Ovary (tissue), 10 donors: ENCODE measurements at places on chromosomes 16 and 17. TPM values are rescaled to one million over a fixed set of nuclear protein-coding genes. Genes with fewer than 3 reads are reported as not detected.
A peak's percentile ranks its signal among the peaks of the same experiment; 100 is the strongest.

DNA sequence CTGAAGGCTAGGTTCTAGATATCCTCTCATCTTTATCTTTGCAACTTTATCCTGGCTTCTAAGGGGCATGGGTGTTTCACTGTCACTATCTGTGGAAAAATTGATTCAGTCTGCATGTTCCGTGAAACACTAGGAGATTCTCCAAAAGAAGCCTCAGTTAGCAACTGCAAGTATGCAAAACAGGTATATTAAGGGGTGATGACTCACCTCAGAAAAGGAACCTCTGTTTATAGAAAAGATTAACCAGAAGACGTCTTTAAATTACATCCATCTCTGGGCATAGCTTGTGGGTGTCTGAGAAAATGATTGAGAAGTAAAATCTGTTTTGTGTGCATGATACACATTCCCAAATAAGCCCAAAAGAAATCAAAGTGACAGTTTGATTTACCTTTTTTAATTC lies 353.8 kb upstream of the HSBP1 start:
- H3K4me3 ChIP-seq: no peak overlapping the region
- no peak for DNase-seq
- no peaks in the 10 kb centered on the region for H3K36me3 ChIP-seq
- H3K4me1 ChIP-seq: no peaks in the 10 kb centered on the region

- peaks cover 5% of the 10 kb centered on the region for H3K4me1 ChIP-seq
- no peaks in the 10 kb centered on the region for H3K27me3 ChIP-seq
- no peak overlapping the region for H3K27ac ChIP-seq
Observed at GRCh38 chr17:1639549-1640180, 5.9 kb downstream of the SCARF1 start.

SOCS1 gene
- 7.0 TPM for total RNA-seq

DNA sequence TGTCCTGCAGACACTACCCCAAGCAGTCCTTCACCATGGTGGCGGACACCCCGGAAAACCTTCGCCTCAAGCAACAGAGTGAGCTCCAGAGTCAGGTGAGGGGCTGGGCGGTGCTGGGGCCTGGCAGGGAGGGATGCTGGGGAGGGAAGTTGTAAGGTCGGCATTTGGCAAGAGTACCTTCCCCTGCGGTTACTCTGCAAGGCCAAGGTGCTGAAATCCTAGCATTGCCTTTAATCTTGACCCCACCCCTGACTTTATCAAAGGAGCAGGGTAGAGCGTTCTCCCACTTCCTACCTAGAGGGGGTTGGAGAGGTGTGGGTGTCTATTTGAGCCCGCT lies 20.5 kb downstream of the LASP1 start:
- peaks cover 16% of the 10 kb centered on the region for H3K4me1 ChIP-seq
- no peak for DNase-seq
- H3K27me3 ChIP-seq: no peaks in the 10 kb centered on the region
- no peak overlapping the region for H3K4me3 ChIP-seq

- DNase-seq: no peak
- H3K27me3 ChIP-seq: no peaks in the 10 kb centered on the region
- H3K27ac ChIP-seq: no peak overlapping the region
Observed at GRCh38 chr16:17377360-17378324, 93.1 kb downstream of the XYLT1 start.

HSPB9 gene
- total RNA-seq: 0.23 TPM

DNA sequence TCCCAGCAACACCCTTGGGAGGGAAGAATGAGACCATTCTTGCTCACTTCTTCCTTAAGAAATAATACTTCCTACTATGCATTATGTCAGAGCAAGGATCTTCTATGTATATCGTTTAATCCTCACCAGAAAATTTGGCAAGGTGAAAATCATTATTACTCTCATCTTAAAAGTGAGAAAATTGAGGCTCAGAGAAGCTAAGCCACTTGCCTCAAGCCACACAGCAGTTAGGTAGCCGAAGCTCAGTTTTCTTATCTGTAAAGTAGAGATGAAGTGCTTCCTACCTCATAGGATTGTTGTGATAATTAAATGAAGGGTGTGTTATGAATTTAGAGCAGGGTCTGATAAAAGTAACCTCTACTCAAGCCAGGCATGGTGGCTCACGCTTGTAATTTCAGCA lies 368.9 kb upstream of the ASIC2 start:
- no peaks in the 10 kb centered on the region for H3K27me3 ChIP-seq
- H3K36me3 ChIP-seq: no peaks in the 10 kb centered on the region
- H3K4me1 ChIP-seq: peaks cover 1% of the 10 kb centered on the region
- no peak for DNase-seq
- H3K4me3 ChIP-seq: no peak overlapping the region

GRCh38 chr16:69861292-69862030 lies 89.7 kb upstream of the CLEC18A start:
- peak; percentile 76 for DNase-seq
- H3K36me3 ChIP-seq: no peaks in the 10 kb centered on the region
- peaks cover 14% of the 10 kb centered on the region for H3K4me1 ChIP-seq
- H3K27me3 ChIP-seq: no peaks in the 10 kb centered on the region
- peak overlapping the region; percentile 6 for H3K4me3 ChIP-seq
- H3K27ac ChIP-seq: no peak overlapping the region

GRCh38 chr16:78098595-78099270 lies 721 bp upstream of the WWOX start:
- H3K36me3 ChIP-seq: no peaks in the 10 kb centered on the region
- no peak for DNase-seq
- H3K4me1 ChIP-seq: no peaks in the 10 kb centered on the region

DNA sequence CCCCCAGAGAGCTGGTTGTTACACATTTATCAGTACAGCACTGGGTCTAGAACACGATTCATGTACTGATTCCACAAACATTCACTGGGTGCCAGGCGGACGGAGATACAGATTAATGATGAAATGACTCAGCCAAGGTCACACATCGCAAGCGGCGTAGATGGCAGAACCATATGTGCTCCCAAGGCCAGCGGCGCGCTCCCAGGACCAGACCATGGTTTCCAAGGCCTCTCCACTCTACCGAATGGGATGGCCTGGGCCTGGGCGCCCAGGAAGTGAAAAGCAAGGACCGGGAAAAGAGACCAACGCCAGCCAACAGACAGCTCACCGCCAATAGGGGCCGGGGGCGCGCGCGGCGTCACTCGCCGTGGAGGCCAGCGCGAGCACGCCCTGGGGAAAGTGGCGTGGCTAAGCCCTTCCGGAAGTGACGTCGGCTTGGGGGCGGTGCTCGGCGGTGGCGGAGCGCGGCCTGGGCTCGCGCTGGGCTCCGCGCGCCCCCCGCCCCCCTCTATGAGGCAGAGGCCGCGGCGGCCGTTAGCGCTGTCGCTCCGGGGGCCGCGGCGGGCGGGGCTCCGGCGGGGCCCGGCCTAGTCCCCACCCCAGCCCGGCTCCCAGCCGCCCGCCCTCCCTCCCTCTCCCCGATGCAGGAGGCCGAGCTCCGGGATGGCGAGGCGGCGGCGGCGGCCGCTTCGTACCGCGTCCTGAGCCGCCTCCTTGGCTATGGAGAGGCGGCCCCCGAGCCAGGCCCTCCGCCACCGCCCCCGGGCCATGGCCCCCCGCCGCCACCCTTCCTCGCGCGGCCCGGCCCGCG lies at the start of gene SOCS7:
Gene SOCS7, plus strand, starts transcription at position 433 of the 811 bp plus-strand sequence. Its CDS starts 209 bp downstream, at position 642.
- H3K36me3 ChIP-seq: no peaks in the 10 kb centered on the region
- H3K4me1 ChIP-seq: peaks cover 11% of the 10 kb centered on the region
- H3K27ac ChIP-seq: peak within 1 kb of the TSS; percentile 75
- H3K4me3 ChIP-seq: peak within 1 kb of the TSS; percentile 64
- peak; percentile 97 for DNase-seq
- no peaks in the 10 kb centered on the region for H3K27me3 ChIP-seq

DNA sequence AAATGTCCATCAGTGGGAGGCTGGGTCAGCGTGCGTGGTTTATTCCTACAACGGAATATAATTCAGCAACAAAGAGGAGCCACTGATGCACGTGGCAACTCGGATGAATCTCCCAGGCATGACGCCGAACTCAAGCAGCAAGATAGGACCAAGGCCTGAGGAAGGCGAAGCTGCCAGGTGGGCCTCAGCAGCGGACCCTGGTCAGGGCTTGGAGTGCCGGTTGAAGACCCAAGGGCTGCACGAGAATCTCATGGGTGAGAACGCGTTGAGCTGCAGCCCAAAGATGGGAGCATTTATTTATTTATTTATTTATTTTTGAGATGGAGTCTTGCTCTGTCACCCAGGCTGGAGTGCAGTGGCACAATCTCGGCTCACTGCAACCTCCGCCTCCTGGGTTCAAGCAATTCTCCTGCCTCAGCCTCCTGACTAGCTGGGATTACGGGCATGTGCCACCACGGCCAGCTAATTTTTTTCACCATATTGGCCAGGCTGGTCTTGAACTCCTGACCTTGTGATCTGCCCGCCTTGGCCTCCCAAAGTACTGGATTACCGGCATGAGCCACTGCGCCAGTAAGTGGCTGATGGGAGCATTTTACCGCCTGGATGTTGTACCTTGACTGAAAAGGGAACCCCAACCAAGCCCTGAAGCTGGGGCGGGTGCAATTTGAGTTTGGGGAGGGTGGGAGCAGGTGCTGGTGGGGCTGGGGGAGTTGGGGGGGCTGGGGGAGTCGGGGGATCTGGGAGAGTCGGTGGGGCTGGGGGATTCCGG lies 18.1 kb upstream of the BAHCC1 start:
- DNase-seq: no peak
- no peaks in the 10 kb centered on the region for H3K4me1 ChIP-seq
- H3K36me3 ChIP-seq: no peaks in the 10 kb centered on the region

- H3K4me3 ChIP-seq: no peak overlapping the region
- no peaks in the 10 kb centered on the region for H3K27me3 ChIP-seq
- DNase-seq: no peak
- H3K36me3 ChIP-seq: no peaks in the 10 kb centered on the region
- no peaks in the 10 kb centered on the region for H3K4me1 ChIP-seq
Observed at GRCh38 chr17:80844418-80844990, 147.1 kb upstream of the CHMP6 start.

- no peak overlapping the region for H3K27ac ChIP-seq
- no peaks in the 10 kb centered on the region for H3K36me3 ChIP-seq
- H3K4me3 ChIP-seq: no peak overlapping the region
Observed at GRCh38 chr17:17728550-17729251, 47.4 kb downstream of the RAI1 start.
